ENCODE measurements at places on chromosomes 11 and 22.

- no peak for DNase-seq
These were observed 32.6 kb upstream of the PICALM start for GRCh38 chr11:86101493-86101892.

DNA sequence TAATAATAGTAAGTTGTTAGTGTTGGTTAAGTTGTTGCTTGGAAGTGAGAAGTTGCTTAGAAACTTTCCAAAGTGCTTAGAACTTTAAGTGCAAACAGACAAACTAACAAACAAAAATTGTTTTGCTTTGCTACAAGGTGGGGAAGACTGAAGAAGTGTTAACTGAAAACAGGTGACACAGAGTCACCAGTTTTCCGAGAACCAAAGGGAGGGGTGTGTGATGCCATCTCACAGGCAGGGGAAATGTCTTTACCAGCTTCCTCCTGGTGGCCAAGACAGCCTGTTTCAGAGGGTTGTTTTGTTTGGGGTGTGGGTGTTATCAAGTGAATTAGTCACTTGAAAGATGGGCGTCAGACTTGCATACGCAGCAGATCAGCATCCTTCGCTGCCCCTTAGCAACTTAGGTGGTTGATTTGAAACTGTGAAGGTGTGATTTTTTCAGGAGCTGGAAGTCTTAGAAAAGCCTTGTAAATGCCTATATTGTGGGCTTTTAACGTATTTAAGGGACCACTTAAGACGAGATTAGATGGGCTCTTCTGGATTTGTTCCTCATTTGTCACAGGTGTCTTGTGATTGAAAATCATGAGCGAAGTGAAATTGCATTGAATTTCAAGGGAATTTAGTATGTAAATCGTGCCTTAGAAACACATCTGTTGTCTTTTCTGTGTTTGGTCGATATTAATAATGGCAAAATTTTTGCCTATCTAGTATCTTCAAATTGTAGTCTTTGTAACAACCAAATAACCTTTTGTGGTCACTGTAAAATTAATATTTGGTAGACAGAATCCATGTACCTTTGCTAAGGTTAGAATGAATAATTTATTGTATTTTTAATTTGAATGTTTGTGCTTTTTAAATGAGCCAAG is 2.7 kb downstream of the NEAT1 start:
- no peak for DNase-seq

- DNase-seq: no peak
These were observed 29.1 kb downstream of the RTL6 start for GRCh38 chr22:44468973-44469372.

GRCh38 chr11:61969838-61970662 is 2.6 kb upstream of the FTH1 start:
- no peak for DNase-seq

DNA sequence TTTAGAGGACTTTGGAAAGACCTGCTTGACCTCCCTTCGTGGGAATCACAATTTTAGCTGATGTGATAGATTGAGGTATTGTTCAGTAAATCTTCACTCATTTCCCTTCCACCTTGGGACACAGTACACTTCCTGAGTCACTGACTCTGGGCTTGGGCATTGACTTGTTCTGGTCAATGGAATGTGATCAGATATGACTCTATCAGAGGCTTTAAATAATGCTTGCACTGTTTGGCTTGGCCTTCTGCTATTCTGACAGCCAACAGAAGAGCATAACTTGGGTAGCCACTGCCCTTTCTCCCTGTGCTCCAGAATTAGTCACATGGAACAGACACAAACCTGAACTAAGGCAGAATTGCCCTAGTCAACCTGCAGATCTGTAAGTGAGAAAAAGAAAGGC is 12.5 kb downstream of the PRR5L start:
- DNase-seq: no peak

- no peak for DNase-seq
These were observed 18.4 kb downstream of the FDX1 start for GRCh38 chr11:110447897-110448745.

DNA sequence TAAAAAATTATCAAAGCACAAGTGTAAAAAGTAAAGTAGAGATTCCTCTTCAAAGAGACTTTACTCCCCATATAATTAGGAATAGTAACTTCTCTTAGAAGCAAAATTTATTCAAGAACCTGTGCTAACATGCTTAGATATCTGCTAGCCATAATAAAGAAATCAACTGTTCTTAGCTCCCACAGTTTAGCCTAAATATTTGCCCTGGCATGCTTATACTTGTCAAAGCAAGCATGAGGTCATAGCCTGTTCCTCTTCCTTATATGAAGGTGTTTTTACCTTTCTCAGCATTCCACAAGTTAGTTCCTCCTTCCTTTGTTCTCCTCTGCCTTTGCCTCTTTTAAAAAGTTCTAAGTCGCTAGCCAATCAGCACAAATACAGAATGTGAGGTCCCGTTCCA is 30.3 kb downstream of the RIC3 start:
- DNase-seq: no peak

- no peak for DNase-seq
These were observed 3.2 kb upstream of the AP1B1 start for GRCh38 chr22:29391546-29391945.

GRCh38 chr22:50678218-50678650 is 5.6 kb downstream of the SHANK3 start:
- no peak for DNase-seq

GRCh38 chr11:123690485-123690884 is 36.1 kb upstream of the SCN3B start:
- no peak for DNase-seq

DNA sequence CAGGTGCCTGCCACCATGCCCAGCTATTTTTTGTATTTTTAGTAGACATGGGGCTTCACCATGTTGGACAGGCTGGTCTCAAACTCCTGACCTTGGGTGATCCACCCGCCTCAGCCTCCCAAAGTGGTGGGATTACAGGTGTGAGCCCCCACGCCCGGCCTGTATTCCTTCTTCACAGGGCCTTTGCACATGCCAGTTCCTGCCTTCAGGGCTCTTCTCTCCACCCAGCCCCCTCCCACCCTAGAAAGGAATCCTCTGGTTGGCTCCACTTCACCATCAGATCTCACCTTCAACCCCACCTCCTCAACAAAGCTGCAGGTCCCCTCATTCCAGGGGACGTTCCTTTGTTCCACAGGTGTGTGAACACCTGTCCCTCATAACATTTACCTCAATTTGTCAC is 2.0 kb downstream of the POLR3H start:
- DNase-seq: no peak

GRCh38 chr22:24599514-24599913 is 3.5 kb upstream of the GGT1 start:
- no peak for DNase-seq

DNA sequence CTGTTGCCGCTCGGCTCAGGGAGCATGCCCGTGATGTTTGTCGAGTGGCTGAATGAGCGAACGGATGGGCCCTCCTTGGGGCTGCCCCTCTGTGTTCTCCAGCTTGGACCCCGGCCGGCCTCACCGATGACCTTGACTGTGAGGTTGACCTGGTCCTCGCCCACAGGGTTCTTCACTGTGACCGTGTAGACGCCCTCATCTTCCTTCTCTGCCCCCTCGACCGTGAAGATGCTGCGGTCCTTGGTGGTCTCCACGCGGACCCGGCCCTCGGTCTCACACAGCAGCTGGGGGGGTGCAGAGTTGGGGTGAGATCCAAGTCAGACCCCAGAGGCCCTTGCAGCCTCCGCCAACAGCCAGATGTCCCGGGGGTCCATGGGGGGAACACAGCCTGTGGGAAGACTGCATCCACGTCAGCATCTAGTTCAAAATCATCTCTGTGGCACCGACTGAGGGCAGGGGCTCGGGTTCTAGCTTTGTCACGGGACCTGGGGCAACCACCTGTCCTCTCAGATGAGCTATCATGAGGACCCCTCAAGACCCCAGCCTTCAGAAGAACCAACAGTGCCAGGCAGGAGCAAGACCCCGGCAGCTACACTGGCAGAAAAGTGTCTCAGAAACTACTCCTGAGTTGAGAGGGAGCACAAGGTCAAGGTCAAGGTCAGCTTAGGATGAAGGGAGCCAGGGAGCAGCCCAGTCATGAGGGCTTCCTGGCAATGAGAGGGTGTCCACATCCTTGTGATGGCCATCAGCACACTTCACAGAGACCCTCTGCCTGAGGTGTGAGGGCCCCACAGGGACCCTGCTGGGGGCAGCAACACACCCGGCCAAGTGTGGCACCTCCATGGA is 13.9 kb downstream of the MYBPC3 start:
- no peak for DNase-seq

DNA sequence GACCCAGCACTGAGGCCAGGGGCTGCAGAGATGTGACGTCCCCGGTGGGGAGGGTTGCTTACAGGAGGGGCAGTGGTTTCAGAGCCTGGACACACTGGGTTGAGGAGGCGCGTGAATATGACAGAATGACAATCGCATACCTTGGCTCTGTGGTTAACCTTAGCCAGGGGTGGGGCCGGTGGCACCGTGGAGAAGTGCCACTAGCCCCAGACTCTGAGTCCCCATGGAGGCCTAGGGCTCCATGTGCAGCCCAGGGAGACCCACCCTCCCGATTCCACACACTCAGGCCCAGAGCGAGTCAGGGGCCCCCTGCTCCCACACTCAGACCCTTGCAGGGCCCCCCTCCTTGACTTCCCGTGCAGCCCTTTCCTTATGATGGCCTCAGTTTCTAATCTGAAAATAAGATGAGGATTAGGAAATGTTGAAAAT is 3.6 kb upstream of the ACR start:
- DNase-seq: no peak

DNA sequence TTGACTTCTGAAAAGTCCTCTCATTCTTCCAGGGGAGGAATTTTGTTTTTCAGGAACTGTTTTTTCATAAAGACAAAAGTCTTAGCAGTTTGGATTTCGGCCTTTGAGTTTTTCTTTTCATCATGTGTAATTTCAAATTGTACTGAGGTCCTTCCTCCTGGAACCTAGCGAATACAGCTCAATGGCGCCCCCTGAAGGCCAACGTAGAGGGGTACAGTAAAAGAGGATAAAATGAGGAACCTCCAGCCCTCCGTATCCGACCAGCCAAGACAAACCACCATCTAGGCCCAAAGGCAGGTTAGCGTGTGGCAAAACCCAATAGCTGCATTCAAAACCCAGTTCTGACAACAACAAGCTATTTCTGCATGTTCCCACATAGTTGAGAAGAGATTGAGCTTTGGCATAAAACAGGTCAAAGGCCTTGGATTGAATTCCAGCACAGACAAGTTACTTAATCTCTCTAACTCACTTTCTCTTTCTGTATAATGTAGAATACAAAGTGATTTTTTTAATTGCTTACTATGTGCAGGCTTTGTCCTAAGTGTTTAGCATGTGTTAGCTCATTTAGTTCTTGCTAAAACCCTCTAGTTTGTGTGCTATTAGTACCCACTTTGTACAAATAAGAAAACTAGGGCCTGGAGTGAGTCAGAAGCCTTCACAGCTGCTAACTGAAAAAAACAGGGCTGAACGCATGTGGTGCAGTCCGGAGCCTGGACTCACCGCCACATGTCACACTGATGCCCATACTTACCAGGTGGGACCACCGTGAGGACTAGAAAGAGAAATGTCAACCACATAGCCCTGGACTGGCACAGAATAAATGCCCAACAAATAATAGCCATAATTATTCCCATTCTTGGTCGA is 43.2 kb upstream of the ETS1 start:
- no peak for DNase-seq

DNA sequence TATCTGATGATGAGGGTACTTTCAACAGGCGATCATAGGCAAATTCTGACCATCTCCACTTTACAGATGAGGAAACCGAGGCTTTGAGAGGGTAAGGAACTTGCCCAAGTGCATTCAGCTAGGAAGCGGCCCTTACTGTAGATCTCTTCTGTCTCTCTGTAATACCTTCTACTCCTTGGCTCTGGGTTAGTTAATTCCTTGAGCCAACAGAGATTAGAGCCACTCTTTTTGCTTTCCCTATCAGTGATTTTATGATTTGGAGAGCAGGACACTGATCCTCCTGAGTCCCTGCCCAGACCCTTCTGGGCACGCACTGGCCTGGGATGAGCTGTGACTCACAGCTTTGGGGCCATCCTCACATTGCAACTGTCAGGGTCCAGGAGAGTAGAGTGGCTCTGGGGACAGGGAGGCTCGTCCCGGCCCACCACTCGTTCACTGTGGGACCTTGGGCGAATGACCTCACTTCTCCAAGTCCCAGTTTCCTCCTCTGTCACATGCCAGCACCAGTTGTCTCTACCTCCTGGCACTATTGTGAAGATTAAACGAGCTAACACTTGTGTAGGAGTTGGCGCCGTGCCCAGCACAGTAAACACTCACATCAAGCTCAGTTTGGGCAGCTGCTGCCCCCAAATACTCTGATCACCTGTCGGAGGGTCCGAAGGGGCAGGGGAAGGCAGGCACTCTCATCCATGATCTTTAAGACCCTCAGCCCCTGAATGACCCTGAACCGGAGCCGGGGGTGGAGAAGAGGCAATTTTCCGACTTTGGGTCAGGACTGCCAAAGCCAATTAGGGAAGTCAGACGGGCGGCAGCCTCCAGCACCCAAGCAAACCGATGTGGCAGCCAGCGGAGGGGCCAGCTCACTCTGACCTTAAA is 235.0 kb downstream of the MIAT start:
- DNase-seq: no peak

DNA sequence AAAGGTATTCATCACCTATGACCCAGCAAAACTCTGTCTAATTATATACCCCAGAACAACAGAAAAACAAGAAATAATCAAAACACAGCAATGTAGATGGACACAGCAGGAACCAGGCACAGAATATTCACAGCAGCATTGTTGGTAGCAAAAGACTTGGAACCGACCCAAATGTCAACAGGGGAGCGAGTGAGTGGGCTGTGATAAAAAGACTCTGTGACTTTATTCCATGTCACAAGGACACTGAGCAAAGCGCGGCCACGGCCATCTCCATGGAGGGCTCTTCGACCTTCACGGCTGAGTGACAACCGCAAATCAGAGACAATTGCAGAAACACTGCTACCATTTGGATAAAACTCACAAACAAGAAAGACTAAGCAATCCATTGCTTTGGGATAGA is 1373.1 kb downstream of the TBC1D22A start:
- no peak for DNase-seq

DNA sequence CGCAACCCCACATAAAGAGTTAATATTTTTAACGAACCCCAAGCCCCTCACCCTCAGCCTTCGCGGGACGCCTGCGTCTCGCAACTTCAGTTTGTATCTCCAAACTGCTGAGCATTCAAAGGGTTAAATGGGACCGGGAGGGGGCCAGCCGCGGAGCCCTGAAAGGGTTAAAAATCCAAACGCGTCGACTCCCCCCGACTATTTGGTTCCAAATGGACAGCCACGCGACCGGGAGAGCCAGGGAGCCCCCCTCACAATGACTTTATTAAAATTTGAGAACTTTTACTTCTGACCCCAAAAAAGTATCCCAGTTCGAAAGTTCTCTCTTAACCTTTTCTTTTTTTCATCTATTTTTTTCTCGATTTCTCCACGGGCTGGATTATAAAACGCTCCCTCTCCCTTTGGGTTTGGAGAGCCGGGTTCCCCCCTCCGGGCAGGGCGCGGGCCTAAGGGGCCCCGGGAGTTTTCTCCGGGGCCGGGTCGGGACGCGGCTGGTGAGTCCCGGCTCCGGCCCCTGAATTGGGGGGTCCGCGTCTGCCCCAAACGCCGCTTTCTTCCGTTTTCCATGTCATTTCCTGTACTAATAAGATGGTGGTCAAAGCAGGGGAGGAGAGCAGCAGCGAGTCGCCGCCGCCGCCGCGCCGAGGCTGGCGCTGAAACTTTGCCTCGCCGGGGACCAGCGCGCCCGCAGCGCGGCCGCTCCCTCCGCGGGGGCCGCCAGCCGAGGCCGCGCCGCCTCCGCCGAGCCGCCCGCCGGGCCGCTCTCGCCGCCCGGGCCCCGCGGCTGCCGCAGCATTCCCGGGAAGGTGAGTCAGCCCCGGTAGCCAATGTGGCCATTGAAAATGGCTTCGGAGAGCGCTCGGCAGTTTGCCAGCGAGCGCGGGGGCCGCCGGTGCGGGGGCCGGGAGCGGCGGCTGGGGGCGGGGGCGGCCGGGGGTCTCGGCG is at the start of gene PRDM11:
Gene PRDM11 (plus strand): TSS at position 568 of the 945 bp plus-strand sequence. CDS start 35,128 bp downstream, outside the sequence.
- DNase-seq: peak; percentile 63

Measured in GM19239 (cell line).